ENCODE measurements at places on chromosomes 12 and 14.

GRCh38 chr14:25944020-25944419, 653.8 kb downstream of the NOVA1 start:
- no peak for DNase-seq

GRCh38 chr12:118188690-118189371, 52.9 kb downstream of the PEBP1 start:
- DNase-seq, result no peak

DNA sequence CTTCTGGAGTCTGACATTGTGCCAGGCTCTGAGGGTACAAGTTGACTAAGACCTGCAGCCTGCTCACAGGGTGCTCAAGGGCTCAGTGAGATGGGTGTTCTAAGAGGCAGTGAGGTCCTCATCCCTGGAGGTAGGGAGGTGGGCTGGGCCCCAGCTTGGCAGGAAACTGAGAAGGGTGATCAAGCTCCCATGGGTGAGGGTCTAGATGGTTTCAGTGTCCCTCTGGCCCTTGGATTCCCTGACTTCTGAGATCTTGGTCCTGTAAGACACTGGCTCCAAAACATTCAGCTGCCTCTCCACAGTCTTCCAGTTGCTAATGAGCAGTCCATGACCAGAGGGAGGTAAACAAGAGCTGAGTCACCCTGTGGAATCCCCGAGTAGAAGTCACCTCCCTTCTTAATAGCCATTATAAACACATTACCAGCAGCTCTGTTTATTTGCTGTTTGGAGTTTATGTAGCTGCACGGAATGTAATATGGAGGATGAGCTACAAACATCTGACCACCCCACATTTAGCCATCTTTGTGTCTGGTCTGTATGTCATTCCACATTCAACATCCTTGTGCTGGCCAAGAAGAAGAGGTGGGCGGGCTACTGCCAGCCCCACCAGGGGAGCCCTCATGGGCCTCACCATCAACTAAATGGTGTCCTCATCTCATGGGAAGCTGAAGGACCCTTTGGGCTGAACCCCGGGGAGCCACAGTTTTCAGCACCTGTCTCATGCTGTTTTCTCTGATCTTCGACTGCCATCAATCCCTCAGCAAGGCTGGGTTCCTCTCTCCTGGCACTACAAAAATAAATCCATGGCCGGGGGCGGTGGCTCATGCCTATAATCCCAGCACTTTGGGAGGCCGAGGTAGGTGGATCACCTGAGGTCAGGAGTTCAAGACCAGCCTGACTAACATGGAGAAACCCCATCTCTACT, 37.2 kb upstream of the BDKRB2 start:
- peak; percentile 89 for DNase-seq

GRCh38 chr12:116880213-116880816, 926 bp downstream of the HRK start:
- DNase-seq, result no peak

- peak; percentile 46 for DNase-seq
Observed at GRCh38 chr14:89650077-89650978, 233.3 kb upstream of the FOXN3 start.

DNA sequence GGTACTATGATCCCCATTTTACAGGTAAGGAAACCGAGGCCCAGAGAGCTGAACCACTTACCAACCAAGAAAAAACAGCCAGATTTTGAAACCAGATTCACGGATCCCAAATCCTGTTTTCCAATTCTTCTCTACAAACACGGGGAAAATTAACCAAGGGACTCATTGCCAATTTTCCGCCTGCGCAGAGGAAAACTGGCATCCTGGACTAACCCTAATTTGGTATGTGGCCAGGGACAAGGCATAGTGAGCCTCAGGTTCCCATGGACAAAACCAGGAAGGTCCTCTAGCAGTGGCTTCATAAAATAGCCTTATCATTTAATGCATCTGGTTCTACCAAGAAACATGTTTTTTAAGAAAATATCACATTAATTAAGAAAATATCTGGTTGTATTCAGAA, 517.3 kb downstream of the MED13L start:
- no peak for DNase-seq

- DNase-seq, result peak; percentile 54
Observed at GRCh38 chr14:95562892-95563685, 28.2 kb downstream of the GLRX5 start.

DNA sequence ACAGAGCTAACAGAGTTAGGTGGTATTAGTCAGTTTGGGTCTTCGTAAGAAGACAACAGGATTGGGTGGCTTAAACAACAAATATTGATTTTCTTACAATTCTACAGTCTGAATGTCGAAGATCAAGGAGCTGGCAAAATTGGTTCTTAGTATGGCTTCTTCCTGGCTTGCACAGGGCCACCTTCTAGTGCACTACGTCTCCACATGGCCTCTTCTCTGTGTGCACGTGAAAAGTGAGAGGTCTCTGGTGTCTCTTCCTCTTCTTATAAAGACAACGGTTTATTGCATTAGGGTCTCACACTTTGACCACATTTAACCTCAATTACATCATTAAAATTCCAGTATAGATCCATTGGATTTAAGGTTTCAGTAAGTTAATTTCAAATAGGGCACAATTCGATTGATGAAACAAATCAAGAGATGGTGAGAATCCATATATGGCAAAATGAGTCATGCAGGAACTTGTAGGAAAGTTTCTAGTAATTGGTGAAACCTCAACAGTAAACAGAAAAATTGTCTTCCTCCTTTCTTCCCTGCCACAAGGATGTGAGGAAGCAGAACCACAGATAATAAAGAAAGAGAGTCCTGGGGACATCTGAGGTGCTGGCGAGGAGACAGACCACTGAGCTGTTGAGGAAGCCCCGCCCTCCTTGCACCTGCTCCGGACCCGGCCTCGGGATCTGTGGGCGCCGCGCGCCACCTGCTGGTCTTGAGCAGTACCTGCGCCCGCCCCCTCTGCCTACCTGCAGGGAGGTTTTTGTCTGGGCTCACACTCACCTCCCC, 846.7 kb downstream of the TMEM121 start:
- DNase-seq, result peak; percentile 4

DNA sequence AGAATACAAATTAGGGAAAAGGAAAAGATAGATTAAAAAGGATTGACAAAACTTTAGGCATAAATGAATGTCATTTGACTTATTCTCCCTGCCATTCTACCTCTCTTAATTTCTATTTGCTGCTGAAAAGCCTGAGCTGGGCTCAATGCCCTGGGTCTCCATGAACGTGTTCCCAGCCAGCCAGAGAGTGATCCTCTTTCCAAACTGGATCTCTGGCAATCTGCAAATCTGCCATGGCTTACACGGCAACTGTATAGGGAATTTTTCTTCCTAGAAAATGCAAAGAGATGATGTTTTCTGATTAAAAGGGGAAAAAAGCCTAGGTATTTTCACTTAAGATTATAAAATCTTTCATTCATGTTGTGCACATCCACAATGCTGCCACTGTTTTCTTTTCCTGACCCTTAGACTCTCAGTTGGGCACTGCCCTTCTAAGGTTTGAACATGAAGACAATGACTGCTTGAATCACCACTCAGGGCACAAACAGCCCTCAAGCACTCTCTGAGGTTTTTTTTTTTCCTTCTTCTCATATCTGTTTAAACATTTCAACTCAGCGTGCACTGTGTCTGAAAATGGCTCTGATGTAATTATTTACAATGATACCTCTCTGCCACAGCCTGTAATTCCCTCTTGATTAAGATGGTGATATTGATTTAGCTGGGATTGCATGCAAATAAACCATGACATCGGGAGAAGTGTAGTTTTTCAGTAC, 60.3 kb downstream of the DACT1 start:
- DNase-seq, result peak; percentile 78

GRCh38 chr14:104788161-104788818, 7.3 kb downstream of the AKT1 start:
- DNase-seq, result no peak

GRCh38 chr14:94470311-94470710, 5.7 kb downstream of the SERPINA9 start:
- no peak for DNase-seq

DNA sequence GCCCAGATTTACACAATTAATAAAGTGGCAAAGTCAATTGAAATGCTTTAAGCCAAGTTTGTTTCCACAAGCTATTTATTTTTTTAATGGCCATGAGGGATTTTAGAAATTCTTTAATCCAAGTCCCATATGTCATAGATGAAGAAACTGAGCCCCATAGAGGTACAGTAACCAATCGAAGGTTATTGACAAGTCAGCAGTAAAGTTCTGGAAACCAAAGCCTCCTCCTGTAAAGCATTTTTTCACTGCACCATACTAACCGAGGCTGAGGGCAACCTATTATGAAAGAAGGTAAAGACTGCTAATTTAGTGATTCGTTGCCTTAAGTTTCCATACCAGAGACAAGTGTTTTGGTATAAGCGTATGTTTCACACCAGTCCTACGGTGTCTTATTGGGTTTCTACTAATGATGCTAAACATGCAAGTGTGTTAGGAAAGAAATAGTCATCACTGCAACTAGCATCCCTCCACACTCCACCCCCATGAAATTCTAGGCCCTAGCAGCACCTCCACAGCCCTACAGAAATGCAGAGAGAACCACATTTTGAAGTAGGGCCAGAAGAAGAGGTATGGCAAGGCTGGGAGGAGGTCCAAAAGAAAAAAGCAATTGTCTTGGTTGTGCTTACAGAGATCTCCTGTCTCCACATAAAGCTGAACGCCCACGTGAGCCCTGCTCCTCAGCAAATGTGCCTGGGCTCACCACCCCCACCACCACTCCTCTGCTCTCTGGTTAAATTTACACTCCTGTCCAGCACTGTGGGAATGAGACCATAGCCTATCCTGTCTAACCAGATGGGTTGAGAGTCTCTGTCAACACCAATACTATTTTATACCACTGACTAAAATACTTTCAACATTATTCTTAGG, 271.1 kb upstream of the G2E3 start:
- DNase-seq, result no peak

DNA sequence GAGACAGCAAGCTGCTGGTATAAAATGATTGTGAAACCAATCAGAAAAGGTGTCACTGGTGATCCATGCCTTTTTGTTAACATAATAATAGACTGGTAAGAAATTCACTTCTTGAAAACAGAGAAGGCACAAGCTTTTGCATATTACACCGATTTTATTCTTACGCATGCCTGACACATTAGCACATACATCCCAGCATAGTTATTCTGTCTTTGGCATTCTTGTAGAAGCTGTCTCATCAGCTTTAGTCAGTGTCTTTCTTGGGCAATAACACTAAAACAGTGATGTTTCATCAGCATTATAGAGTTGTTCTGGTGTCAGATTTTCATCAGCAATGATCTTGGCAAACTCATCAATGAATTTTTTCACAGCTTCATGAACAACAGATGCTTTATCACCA, 283.4 kb upstream of the TMTC1 start:
- no peak for DNase-seq

GRCh38 chr12:9122091-9122609, 6.4 kb upstream of the A2M start:
- DNase-seq, result no peak

DNA sequence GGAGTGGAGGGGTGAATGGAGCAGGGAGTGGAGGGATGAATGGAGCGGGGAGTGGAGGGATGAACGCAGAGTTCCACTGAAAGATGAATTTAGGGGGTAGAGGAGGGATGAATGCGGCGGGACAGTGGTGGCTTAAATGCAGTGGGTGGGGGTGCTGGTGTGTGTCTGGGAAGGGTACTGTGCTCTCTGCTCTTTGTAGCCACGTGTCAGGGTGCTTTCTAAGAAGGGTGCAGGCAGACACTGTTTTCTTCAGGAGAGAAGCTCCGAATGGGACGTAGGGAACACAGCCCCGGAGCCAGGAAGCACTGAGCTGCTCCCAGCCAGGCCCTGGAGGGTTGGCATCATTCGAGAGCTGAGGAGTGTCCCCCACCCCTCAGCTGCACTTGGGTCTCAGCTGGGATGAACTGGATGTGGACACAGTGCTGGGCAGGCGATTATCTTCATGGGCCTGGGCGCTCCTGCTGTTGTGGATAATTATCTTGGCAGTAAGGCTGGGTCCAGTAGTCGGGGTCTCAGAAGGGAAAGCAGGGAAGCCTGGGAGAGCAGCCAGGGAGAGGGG, 9.5 kb upstream of the CEP170B start:
- no peak for DNase-seq

DNA sequence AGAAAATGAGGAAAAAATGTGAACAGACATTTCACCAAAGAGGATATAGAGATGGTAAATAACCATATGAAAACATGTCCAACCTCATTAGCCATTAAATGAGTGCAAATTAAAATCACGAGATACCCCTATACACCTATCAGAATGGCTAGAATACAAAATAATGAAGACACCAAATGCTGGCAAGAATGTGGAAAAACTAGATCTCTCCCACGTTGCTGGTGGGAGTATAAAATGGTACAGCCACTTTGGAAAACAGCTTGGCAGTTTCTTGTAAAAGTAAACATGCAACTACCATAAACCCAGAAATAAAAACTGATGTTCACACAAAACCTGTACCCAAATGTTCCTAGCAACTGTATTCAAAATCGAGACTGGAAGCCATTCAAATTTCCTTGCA, 38.3 kb upstream of the TCL1B start:
- no peak for DNase-seq

DNA sequence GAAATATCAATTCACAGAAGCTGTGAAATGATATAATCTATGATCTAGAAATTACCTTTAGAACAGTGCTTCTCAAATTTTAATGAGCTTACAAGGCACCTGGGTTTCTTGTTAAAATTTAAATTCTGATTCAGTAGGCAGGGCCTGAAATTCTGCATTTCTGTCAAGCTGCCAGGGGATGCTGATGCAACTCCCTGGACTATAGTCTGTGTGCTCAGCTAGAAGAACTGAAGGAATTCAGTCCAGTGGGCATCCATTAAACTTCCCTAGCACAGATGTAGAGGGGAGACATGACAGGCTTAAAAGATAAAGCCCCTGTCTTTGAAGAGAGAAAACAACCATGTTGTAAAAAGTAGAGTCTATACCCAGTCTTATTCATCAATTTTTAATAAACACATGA, 441.8 kb downstream of the TMTC2 start:
- no peak for DNase-seq

DNA sequence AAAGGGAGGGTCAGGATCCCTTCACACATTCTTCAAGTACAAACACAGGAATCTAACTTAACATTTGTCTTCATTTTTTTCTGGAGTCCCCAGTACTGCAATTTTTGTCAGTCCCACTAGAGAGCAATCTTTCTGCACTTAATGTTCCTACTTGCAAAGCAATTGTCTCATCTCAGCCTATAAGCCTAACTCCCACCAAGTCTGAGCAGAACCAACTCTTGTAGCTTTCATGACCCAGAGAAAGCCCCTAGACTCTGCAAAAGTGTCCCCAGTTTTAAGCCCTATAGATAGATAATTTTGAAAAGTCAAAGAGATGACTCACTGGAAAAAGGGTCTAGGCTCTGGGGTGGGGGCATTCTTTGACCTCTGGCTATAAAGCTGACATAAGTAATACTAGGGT, 1.8 kb upstream of the ZBTB39 start:
- peak; percentile 67 for DNase-seq

- DNase-seq, result no peak
Observed at GRCh38 chr12:111171345-111171744, 197.6 kb downstream of the PHETA1 start.

DNA sequence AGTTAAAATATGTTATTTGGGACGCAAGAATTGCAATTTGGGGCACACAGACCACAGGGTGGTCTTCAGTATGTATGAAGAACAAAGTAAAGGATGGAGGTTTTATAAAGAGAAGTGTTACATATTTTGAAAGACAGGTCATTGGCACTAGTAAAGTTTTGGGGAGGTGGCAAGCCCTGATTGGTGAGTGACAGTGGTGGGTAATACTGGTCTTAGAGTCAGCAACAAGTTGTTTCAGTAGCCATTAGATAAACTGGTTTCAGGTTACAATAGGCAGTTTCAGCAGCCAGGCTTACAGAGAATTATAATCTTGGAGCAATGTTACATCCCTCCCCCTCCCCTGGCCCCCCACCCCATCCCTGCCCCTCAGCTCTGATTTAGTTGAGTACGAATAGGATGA, 17.5 kb downstream of the MARK3 start:
- DNase-seq, result peak; percentile 41

- DNase-seq, result no peak
Observed at GRCh38 chr14:94119071-94119470, 8.5 kb downstream of the IFI27 start.
